ENCODE measurements at places on chromosomes 13 and 19.

GRCh38 chr19:3573858-3574637 is 1.3 kb downstream of the HMG20B start:
- DNase-seq = peak; percentile 76

DNA sequence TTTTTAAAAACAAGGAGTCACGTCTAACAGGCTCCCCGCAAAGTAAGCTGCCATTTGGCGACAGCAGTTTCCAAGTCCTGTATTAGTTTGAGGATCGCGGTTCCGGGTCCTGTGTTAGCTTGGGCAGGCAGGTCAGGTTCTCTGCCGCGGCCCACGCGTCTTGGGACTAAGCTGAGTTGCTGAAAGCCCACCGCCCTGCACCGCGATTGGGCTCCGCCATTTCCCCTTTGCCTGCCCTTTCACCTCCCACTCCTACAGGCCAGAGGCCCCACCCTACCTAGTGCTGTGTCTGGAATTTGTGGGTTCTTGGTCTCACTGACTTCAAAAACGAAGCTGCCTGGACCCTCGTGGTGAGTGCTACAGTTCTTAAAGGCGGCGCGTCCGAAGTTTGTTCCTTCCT is 6.8 kb downstream of the PARP4 start:
- no peak for DNase-seq

DNA sequence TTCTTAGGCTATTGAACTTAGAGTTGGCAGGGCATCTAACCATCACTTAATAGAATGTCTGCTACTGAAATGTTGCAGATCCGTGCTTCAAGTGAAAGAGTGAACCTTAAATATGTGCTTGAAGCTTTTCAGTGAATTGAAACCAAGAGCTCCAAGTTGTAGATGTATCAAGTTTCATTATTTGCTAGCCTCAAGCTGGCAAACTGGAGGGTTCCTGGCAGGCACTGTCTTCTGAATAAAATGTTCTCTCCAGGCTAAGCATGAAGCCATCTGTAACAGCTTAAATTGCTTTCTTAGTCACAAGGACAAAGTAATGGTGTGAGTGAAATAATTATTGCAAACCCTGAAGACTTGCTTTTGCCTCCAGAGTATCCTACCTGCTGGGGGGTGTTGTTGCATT is 415.0 kb upstream of the SPRY2 start:
- no peak for DNase-seq

DNA sequence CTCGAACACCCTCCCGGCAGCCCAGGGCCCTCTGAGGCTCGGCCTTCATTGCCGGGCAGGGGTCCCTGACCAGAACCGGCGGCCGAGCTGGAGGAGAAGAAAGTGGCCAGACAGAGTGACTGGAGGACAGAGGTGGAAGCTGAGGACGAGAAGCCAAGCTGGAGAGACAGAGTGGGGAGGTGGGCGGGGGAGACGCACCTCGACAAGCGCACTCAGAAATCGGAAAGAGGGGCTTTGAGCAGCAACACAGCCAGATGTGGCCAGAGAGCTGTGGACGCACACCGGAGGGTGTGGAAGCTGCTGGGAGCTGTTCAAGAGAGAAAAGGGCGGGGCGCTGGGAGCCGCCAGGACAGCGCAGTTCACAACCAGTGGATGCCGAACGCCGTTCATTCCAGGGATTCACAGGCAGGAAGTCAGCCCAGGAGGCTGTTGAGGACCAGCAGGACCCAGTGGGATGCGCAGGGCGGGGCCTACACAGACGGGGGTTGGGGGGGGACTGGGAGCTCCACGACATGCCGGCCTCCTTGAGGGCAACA is 28.2 kb upstream of the C13orf46 start:
- no peak for DNase-seq

DNA sequence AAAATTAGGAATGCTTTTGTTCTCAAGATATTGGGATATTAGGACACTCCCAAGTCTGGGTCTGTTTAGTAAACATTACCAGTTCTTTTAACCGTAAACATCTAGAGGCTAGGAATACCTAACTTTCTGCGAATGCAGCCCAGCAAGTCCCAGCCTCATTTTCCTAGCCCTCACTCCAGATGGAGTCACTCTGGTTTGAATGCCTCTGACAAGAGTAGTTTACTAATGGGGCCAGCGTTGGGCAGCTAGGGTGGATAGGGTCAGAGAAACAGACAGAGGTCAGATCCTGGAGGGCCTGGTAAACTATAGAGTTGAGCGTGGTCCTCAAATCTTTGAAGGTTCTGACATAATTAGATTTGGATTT is 53.6 kb downstream of the WDFY2 start:
- no peak for DNase-seq

- peak; percentile 9 for DNase-seq
These were observed 485 bp upstream of the ZNF845 start for GRCh38 chr19:53333066-53333462.
